Spinal cord (tissue), 10 donors: ENCODE measurements at places on chromosomes 1 and 21. TPM values are rescaled to one million over a fixed set of nuclear protein-coding genes. Genes with fewer than 3 reads are reported as not detected.

ZSWIM5 gene
- total RNA-seq, result 7.9 TPM

CATSPERE gene
- 3.1 TPM for total RNA-seq

GRCh38 chr21:45863751-45864150 lies 117.8 kb upstream of the COL6A1 start:
- no peak for DNase-seq

DNA sequence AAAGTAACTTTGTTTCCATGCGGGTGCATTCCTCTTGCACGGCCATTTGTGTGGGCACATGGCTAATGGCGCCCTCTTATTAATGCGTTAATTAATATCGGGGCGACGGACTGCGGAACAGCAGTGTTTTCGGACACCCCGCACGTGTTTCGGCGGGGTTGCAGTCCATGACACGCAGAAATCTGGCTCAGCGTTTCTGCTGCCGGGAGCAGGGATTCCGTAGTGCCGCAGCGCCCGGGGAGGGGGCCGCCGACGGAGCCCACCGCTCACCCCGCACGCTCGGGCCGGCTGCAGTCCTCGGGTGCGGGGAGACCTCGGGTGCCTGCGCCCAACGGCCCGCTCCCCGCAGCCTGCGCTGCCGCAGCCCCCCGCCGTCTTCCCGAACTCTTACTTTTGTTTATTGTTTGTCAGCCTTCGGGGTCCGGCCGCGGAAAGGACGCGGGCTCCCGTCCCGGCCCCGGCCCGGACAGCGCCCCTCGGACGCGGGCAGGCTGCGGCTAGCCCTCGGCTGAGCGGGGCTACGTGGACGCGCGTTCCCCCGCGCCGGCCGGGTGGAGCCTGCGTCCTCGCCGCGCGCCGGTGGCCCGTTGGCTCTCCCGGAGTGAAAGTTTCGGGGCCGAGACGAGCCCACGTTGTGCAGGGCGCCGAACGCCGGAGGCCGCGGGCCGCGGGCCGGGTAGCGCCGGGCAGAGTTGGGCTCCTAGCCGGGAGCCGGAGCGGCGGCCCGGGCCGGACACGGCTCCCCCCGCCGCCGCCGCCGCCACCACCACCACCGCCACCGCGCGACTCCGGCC lies 849 bp downstream of the NFIA start:
- no peak for DNase-seq

DNA sequence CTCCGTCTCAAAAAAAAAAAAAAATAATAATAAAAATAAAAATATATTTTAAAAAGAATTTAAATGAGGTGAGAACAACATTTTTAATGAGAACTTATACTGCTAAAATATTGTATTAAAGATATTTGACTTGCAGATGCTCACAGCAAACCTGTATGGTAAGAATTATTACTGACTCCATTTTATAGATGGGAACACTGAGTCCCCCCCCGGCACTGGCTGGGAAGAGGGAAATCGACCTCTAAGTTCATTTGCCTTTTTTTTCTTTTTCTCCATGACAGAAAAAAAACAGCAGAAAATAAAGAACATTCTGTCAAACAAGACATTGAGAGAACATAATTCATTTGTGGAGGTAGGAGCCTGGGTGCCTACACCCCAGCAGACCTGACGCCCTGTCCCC lies 13.4 kb upstream of the PADI6 start:
- no peak for DNase-seq

- no peak for DNase-seq
These were observed 1.7 kb downstream of the PTPRU start for GRCh38 chr1:29237852-29238619.

DNA sequence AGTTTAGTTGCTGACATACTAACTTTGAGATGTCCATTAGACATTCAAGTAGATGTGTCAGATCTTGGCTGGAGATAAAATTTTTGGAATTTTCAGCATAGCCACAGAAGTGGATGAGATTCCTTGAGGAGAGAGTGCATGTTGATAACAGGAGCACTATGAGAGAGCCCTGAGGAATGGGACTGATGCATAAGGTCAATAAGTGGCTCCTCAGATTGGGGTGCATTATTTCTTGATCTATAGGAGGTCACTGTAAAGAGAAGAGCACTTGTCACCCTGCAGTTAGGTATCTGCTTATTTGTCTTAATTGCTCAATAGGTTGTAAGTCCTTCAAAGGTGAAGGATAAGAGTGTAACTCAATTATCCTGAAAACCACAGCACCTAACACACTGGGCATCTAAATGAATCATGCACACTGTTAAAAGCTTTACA lies 52.0 kb upstream of the TACSTD2 start:
- no peak for DNase-seq

KPRP gene
- total RNA-seq, result not detected

ALX3 gene
- total RNA-seq, result not detected

GRCh38 chr1:200128944-200129879 lies 101.7 kb downstream of the NR5A2 start:
- DNase-seq, result peak; percentile 22

DNA sequence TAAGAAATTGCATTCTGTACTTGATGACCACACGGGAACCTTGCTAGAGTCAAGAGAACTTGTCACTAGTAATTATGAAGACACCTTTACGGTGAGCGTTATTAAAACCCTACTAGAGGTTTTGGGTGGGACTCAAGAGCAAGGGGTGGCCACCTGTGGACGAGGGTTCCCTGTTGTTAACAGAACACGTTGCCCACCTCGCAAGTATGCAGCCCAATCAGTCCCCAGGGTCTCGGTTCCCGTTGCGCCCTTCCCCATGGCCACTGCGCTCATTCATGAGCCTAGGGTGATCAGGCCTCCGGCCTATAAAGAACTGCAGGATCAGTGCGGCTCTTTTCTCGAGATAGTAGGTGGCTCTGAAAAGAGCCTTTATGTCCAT lies 30.2 kb upstream of the RNF187 start:
- no peak for DNase-seq

TNFSF18 gene
- total RNA-seq, result 1.1 TPM

AGRN gene
- 62.8 TPM for total RNA-seq

DNA sequence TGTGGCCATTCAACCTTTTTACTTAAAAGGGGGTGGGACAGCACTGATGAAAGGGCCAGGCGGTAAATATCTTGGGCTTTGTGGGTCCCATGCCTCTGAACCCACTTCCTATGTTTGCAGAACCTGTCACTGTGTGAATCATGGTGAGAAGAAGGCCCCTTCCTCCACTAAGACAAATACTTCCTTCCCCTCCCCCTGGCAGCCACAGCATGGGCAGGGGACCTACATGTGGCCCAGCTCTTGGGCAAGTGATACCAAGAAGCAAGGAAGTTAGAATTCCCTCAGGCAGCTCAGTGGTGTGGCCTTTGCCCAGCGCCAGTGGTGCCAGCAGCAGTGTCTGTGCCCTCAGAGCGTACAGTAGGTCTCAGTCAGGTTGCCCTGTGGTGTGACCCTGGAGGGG lies 168.6 kb downstream of the TRIM33 start:
- DNase-seq, result no peak

- no peak for DNase-seq
These were observed 15.7 kb downstream of the CFAP45 start for GRCh38 chr1:159884296-159884695.

HSD3B1 gene
- not detected for total RNA-seq

CYP2J2 gene
- total RNA-seq, result 5.0 TPM

PLPPR5 gene
- 4.5 TPM for total RNA-seq

FAM43B gene
- total RNA-seq, result 3.0 TPM
